ENCODE measurements at places on chromosomes 1 and 21.

- no peak for DNase-seq
These were observed 18.4 kb upstream of the DESI2 start for GRCh38 chr1:244634546-244634945.

GRCh38 chr1:213418268-213419071 is 367.4 kb downstream of the RPS6KC1 start:
- no peak for DNase-seq

GRCh38 chr1:235297579-235297978 is 30.4 kb downstream of the ARID4B start:
- DNase-seq: no peak

DNA sequence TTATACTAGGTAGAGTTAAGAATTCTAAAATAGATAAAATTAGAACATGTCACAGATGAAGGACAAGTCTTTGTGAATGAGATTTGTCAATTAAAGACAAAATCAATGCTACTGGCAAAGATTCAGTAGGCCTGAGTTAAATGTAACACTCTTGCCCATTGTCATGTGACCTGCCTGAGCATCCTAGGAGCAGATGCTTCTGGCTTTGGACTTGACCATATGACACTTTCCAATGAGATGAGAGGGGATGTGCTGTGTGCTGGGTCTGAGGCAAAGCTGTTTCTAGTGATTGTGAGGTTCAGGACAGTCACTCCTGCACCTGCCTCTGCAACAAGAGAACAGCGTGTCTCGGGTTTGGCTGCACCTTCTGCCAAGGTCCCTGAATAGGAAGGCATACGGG is 144.9 kb downstream of the HIVEP3 start:
- no peak for DNase-seq

DNA sequence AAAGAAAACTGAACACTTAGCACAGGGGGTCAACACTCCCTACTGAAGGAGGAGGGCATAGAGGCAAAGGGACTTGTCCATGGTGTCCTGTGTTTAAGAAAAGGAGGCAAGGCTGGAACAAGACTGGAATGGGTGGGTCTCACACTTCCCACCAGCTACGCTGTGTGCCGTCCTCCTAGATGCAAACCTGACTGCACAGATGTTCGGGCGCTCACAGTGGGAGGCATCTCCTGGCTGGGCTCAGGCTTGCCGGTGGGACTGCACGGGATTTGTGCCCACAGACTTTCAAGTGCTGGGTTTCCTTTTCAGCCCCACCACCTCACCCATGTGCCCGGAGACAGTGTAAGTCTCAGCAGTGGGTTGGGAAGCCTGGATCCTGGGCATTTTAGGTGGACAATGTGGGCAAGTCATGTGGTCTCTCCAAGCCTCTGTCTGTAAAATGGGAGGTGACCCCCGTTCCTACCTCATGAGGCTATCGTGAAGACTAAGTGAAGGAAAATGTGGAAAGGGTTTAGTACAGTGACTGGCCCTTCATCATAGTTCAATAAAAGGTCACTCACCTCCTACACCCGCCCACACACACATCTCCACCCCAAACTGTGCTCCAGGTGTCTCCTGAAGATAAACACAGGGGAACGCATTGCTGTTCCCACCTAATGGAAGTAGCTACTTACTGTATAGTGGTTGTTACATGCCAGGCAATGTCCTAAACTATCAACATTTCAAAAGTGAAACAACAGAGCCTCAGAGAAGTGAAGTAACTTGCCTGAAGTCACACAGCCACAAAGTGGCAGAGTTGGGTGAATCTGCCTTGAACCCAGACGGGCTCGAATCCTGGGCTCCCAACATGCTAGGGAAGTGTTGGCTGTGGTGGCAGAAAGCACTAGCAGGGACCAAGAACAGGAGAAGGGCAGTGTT is 36.0 kb downstream of the ATP1A1 start:
- no peak for DNase-seq

GRCh38 chr1:42178249-42178648 is 13.7 kb upstream of the GUCA2A start:
- no peak for DNase-seq

DNA sequence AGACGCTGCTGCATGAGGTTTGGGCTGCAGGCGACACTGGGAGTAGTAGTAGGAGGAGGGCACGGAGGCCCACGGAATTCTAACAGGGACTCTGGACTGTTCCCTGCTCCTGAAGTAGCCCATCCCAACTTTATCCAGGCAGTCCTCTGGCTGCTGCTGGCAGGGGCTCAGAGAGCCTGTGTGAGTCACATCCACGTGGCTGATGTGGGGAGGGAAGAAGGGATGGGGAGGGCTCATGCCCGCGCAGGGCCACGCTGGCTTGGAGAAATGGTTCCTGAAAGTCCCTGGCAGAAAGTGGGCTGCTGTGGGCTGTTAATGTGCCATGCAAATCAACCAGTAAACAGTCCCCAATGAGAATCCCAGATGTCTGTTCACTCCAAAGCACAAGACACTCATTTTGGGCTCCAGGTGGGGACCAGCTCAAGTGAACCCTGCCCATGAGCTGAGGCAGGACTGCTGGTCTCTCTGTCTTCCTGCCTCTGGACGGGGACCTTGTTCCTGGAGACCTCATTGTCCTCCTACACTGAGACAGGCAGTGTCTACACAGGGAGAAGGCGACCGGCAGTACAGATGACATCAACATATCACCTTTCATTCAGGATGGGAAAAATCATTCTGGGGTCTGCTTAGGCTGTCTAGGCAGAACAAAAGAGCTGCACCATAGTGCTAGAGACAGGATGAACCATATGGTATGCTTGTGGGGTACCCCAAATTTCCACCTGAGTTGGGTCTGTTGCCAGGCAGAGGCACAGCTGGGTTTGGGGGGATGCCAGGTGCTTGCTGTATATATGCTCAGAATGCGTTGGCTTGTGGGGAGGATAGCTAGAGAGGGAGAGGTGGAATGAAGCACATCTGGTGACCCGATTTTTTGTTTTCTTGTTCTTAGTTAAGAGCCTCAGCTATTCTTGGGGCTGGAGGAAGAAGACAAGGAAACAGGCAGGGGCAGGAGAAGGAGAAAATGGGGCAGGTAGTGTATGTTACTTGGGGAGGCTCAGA is 57.9 kb upstream of the FMOD start:
- DNase-seq: no peak

- DNase-seq: no peak
These were observed 22.1 kb downstream of the UCK2 start for GRCh38 chr1:165849353-165850133.

DNA sequence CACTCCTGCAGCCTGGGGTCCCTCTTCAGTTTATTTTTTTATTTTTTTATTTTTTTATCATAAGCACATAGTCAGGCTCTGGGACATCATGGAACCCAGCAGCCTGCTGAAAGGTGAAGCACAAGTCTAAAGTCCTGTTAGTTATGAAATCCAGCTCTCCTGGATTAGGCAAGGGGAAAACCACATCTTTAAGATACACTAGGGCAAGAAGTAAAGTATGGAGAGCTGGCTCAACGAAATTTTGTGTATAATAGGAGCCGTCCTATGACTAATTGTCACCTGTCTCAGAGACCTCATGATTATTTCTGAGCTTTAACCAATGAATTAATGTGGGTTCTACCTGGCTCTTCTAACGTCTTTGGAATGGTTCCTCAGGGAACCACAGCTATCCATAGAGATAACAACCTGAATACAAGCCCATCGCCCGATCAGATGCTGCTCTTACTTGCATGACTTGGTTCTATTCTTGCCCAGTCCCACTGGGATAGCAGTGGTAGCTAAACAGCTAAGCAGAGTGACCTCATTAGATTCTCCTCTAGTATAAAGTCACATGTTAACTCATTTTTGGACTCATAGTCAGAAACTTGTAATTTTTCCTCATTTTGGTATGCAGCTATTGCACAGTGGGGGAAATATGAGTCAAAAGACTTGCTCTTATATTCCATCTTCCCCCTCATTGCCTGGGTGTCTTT is 122.7 kb downstream of the LMO4 start:
- DNase-seq: no peak

- no peak for DNase-seq
These were observed 9.0 kb upstream of the L1TD1 start for GRCh38 chr1:62185677-62186076.

DNA sequence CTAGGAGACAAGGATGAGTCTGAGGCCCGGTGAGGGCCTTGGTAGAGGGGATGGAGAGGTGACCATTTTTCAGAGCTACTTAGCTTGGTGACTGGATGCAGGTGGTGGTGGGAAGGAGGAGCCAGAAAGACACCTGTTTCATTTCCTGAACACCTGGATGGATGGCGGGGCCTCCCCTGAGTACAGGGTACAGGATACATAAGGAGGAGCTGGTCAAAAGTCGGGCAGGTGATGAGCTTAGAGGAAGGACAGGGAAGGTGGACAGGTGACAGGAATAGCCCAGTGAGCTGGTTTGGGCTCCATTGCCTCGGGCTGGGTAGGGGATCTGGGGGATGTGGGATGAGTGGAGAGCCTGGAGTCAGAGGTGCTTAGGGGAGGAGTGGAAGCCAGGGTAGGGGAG is 6.3 kb downstream of the FAAH start:
- no peak for DNase-seq

- DNase-seq: no peak
These were observed 32.0 kb upstream of the LAPTM5 start for GRCh38 chr1:30789388-30790255.

GRCh38 chr1:172940174-172940855 is 110.4 kb downstream of the TNFSF18 start:
- no peak for DNase-seq

- DNase-seq: no peak
These were observed 61.8 kb downstream of the MT1HL1 start for GRCh38 chr1:236942431-236942830.

DNA sequence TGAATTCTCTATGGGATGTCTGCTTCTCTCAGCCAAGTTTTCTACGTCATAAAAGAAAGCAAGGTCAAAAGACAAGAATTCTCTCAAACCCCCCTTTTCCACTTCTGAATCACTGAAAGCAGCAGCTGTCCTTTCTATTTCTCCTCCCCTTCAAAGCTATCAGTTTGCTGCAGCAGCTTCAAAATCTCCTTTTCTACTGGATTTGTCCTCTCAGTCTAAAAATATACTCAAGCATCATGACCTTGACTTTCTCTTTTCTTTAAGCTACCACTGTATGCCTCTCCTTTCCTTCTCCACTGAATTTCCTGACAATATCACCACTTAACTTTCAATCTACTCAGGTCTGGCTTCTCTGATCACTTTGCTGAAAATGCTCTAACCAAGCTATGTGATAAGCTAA is 1.9 kb downstream of the WDR64 start:
- DNase-seq: no peak

DNA sequence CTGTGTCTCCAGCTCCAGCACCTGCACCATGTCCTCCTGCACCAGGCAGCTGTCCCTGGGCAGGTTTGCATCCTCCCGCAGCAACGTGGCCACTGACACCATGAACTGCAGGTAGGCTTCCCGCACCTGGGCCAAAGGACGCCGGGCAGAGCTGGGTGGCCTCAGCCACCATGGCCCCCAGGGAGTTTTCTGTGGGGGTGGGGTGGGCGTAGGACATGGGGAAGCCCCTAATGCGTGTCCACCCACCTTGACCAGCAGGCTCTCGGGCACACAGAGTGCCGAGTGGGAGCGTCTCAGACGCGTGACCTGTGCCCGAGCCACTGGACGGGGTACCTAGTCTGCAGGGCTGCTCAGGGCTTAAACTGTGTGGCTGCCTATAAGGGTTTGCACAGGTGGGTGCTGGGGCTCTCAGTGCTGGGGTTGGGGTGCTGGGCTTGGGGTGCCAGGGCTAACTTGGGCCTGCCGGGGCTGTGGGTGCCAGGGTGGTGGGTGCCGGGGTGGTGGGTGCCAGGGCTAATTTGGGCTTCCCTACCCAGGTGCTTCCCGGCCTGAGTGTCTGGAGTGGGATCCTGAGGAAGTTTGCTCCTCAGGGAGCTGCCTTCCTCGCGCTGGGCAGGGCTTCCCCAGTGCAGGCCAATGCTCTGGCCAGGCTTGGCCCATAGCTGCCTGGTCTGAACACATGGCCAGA is 17.7 kb downstream of the PRXL2B start:
- no peak for DNase-seq

- DNase-seq: no peak
These were observed 79.2 kb upstream of the ARHGEF16 start for GRCh38 chr1:3375245-3375644.

GRCh38 chr1:185795181-185795580 is 61.0 kb downstream of the HMCN1 start:
- DNase-seq: no peak

DNA sequence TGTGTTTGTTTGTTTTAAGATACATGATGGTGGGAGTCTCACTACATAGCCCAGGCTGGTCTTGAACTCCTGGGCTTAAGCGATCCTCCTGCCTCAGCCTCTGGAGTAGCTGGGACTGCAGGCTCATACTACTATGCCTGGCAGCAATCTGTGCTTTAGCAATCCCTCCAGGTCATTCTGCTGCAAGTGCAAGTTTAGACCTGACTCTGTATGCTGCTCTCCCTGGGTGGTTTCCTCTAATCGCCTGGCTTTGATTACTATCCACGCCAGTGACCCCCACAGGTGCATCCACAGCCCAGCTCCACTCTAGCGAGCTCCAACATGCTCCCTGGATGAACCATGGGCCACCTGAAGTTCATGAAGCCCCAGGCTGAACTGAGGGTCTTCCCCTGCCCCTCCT is 15.5 kb upstream of the PABPC4 start:
- DNase-seq: no peak

DNA sequence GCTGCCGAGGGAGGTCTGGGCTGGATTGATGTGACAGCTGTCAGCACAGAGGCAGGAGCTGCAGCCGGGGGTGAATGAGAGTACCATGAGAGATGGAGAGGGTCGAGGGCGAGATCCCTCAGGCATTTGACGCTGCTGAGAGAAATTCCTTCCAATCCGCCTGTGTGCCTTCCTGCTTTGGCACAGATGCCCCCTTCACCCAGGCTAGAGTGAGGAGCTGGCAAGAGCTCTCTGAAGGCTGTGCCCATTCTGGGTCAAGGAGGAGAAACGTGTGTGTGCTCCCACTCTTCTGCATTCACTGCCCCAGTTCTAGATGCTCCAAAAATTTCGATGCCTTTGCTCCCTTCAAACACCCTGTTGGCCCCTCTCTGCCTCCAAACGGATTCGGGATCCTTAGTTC is 4.8 kb downstream of the ARTN start:
- no peak for DNase-seq

DNA sequence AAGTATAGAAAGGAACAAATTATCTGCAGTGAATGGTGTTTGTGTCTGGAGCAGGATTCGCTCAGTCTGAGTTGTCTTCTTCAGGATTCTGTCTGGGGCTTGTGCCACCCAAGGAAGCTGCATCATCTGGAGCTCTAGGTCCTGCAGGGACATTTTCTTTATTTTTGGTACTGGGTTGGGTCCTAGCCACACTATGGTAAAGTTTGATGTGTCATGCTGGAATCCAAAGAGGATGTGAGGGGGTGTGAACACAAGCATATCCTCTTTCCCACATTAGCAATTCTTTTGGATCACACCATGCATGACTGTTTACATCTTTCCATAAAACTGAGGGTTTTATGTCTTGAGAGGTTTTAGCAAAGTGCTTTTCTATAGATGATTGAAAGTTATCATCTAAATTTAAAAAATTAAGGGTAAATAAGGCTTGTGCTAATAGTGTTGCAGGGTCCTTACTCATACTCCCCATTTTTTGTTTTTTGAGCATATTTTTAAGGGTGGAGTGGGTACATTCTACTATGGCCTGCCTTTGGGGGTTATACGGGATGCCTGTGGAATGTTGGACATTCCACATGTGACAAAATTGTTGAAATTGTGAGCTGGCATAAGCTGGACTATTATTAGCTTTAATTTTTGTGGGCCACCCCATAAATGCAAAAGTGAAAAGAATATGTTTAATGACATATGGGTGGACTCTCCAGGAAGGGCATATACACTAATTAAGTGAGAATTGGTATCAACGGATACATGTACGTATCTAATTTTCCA is 152.0 kb upstream of the HMCN1 start:
- no peak for DNase-seq

Measured in NCI-H748 treated with DMSO at 0.1 percent for 48 hours (cell line).